Activated CD8-positive, alpha-beta memory T cell treated with anti-CD3 and anti-CD28 coated beads, Interleukin-2, amount 10 ng/mL, durations not matched to agents 7 days and 5 days (primary cell): ENCODE measurements at places on chromosomes 7 and 10. TPM values are rescaled to one million over a fixed set of nuclear protein-coding genes. Genes with fewer than 3 reads are reported as not detected.
A peak's percentile ranks its signal among the peaks of the same experiment; 100 is the strongest.

DNA sequence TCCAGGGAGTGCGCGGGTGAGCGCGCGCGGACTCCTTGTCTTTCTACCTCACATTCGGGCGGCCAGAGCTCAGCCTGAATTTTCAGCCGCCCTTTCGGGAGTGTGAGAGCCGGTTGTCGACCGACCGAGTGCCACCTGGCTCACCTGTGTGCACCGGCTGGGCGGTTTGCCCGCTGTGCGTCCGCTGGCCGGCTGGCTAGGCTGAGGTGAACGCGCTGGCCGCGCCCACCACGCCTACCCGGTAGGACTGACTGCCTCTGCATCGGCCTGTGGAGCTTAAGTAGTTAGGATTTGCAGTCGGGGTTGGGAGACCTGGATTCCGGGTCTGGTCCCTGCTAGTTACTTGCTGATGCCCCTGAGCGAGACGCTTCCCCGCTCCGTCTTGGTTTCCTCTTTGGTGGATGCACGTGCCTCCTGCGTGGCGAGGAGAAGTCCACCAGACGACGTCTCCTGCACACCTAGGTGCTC is 553 bp downstream of the TSPAN15 start:
- DNase-seq: no peak

GRCh38 chr7:31087351-31087750 is 35.2 kb downstream of the ADCYAP1R1 start:
- no peak for DNase-seq

DNA sequence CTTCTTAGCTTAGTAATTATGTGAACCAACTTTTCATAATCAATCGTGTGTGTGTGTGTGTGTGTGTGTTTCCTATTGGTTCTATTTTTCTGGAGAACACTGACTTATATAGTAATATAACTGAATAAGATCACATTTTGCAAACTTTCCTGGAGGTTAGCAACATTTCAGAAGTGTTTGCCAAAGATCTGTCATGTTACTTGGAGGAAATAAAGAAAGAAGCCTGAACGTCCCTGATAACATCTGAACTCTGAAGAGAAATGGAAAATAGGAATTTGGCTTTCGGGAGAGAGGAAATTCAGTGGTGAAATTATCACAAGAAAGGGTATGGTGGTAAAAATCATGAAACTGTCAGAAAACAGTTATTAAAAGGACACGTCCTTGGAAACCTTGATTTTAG is 984.4 kb upstream of the AUTS2 start:
- DNase-seq: no peak

DNA sequence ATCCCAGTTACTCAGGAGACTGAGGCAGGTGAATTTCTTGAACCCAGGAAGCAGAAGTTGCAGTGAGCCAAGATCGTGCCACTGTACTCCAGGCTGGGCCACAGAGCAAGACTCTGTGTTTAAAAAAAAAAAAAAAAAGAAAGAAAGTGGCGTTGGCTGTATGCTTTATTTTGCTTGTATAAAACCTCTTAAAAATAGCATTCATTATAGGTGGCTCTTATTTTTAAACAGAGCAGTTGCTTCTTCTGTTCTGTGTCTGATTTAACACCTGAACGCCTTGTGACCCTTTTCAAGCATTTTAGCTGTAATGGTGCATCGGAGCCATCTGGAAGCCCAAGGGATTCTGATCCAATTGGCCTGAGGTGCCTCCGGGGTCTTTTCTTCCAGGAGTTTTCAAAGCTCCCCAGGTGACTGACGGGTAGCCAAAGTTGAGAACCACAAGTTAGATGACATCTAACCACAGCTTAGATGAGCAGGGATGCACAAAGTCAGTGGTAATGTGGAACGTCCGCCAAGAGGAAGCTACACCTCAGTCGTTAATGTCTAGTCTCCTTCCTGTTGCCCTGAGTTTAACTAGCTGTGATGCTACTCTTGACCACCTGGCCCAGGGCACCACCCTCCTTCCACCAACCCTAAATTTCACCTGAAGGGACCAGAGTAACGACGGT is 274.6 kb upstream of the KLF6 start:
- DNase-seq: peak; percentile 63

DNA sequence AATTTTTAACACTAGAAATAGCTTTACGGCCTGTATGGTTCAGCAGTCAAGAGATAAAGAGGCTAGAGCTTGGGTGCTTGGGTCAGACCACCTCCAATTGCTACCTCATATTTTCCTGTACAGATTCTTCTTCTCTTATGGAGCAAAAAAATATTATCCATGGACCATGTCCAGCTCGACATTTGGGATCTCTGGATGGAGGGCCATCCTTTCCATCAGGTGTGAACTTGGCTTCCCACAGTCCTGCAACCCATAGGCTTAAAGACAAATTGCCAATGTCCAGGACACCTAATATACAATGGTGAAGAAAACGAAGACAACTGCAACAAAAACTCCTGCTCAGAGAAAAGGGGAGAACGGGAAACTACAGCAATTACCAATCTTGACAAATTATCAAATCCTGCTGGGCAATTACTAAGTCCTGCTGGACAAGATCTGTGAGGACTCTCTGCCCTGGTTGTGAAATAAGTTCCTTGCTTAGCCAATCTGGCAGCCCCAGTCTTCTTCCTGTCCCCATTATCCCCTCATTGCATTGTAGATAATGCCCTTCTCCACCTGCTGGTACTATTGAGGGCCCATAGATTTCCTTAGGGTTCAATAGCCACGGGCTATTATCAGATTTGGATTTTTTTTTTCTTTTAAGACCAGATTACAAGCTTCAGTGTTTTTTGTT is 42.0 kb upstream of the BRAF start:
- DNase-seq: no peak

GRCh38 chr7:30921540-30922401 is 10.1 kb downstream of the AQP1 start:
- no peak for DNase-seq

- DNase-seq: no peak
Measured at GRCh38 chr7:80508440-80508839, 3.4 kb downstream of the GNAT3 start.

GRCh38 chr7:65746398-65746669 is 126.5 kb upstream of the VKORC1L1 start:
- no peak for DNase-seq

GRCh38 chr10:118698421-118698820 is 56.3 kb downstream of the CACUL1 start:
- peak; percentile 82 for DNase-seq

GRCh38 chr10:86535132-86535882 is 13.7 kb upstream of the WAPL start:
- no peak for DNase-seq

GRCh38 chr10:43958071-43958432 is 309.4 kb upstream of the ZNF32 start:
- peak; percentile 22 for DNase-seq

DNA sequence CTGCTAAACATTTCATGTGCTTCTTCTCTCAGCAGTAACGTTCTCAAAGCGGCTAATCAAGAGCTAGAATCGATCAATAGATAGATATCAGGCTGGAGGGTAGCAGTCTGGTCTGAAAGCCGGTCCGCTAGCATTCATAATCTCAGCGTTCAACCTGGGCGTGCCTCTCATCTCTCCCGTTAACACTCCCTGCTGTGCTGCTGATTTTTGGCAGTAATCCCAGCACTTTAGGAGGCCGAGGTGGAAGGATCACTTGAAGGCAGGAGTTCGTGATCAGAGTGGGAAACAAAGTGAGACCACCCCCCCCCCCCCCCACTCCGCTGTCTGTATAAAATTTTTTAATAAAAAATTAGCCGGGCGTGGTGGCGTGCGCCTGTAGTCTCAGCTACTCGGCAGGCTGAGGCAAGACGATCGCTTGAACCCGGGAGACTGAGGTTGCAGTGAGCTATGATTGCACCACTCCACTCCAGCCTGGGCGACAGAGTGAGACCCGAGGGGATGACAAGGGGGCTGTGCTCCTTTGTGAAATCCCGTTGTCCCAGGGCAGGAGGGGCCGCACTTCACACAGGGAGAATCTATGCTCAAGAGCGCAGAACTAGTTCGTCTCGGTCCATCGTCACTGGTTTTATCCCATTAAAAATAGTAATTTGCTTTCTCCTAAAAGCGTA is 624 bp upstream of the CEP55 start:
- peak; percentile 47 for DNase-seq

DNA sequence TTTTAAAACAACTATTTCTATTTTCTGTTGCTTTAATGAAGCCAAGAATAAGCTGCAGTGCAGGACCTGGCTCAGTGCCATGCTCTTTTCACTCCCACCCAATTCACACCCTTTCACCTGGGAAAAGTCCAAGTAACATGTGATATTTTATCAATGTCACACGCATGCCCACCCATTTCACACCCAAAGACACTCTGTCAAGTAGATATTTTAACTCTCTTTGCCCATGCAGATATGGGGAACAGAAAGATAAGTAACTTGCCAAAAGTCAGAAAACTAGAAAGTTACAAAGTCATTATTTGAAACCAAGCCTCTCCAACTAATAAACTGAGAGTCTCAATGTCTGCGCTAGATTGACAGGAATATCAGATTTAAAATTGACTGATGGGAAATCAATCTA is 706.7 kb upstream of the PHF14 start:
- DNase-seq: no peak

GRCh38 chr10:3538656-3539531 is 246.1 kb downstream of the KLF6 start:
- no peak for DNase-seq

- DNase-seq: no peak
Measured at GRCh38 chr7:46352004-46352954, 431.2 kb upstream of the IGFBP3 start.

DNA sequence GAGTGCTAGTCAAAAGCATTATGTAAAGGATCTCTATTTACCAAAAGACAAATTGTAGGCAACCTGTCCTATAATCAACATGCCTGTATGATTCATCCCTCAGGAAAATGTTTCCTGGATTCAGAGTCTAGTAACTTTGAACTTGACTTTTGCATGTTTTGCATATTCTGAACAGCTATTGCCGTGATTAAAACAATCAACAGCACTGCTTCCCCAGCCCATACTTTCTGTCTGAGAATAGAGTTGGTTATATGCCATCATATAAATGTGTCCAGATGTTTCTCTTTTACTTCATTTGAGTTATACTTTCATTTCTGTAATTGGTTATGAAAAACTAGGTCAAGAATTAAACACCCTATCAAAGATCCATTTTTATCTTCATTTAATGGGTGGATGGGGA is 83.5 kb downstream of the ZMYND11 start:
- DNase-seq: no peak

- no peak for DNase-seq
Measured at GRCh38 chr10:60283397-60283796, 106.3 kb downstream of the ANK3 start.

DNA sequence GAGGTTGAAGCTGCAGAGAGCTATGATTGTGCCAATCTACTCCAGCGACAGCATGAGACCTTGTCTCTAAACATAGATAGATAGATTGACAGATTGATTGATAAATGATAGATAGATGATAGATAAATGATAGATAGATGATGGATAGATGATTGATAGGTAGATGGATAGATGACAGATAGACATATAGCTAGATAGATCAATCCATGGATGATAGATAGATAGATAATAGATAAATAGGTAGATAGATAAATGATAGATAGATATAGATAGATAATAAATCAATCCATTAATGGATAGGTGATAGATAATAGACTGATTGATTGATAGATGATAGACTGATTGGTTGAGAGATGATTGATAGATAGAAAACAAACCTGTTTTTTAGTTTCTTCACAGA is 349.6 kb downstream of the PAXIP1 start:
- no peak for DNase-seq

DNA sequence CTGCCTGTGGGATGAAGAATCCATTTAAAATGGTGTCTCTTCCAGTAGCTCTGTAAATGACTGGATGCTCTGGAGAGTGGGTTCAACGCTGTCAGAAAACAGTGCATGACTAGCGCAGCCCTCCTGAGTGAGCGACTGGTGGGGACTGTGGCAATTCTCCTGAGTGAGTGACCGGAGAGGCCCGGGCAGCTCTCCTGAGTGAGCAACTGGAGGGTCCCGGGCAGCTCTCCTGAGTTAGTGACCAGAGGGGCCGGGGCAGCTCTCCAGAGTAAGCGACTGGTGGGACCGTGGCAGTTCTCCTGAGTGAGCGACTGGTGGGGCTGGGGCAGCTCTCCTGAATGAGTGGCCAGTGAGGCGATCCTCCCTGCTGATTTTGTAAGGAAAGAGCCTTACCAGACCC is 85.5 kb downstream of the WDR37 start:
- DNase-seq: peak; percentile 26

GRCh38 chr7:112448891-112449290 is 1.4 kb upstream of the IFRD1 start:
- no peak for DNase-seq

DNA sequence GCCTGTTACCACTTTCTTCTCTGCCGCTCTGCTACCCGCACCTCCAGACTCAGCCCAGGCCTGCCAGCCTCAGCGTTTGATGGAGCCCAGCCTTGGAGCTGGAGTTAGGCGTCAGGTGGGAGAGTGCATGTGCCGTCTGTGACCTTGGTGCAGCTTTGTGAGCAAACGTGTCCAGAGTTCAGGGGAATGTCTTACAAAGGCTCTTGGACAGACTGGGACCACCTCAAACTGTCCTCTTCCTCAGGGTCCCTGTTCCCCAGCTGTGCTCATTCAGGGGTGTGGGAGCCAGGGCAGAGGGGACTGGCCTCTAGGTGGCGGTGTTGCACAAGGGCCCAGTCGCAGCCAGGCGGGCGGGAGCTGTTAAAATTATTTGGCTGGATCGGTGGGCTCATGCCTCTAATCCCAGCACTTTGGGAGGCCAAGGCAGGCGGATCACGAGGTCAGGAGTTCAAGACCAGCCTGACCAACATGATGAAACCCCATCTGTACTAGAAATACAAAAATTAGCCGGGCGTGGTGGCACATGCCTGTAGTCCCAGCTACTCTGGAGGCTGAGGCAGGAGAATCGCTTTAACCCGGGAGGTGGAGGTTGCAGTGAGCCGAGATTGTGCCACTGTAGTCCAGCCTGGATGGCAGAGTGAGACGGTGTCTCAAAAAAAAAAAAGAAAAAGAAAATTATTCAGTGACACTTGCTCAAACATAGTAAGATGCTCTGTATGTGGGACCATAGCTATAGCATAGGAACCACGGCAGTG is 89.2 kb downstream of the ADCY1 start:
- peak; percentile 42 for DNase-seq

- no peak for DNase-seq
Measured at GRCh38 chr7:111718886-111719285, 156.6 kb upstream of the IMMP2L start.

GRCh38 chr7:158296798-158297104 is 290.9 kb downstream of the PTPRN2 start:
- DNase-seq: no peak

LOXL4 gene
- total RNA-seq: not detected

COX15 gene
- 42.1 TPM for total RNA-seq

MTERF1 gene
- 14.9 TPM for total RNA-seq

ALKBH4 gene
- total RNA-seq: 14.6 TPM

AKR1C2 gene
- total RNA-seq: not detected

HELLS gene
- total RNA-seq: 152 TPM

GSAP gene
- total RNA-seq: 3.5 TPM

XRCC2 gene
- 18.0 TPM for total RNA-seq

GPR85 gene
- total RNA-seq: not detected

ATG9B gene
- total RNA-seq: 3.4 TPM

FAM25A gene
- total RNA-seq: not detected

AQP1 gene
- 0.15 TPM for total RNA-seq

ZFAND2A gene
- 23.9 TPM for total RNA-seq

HPSE2 gene
- not detected for total RNA-seq

LRRN3 gene
- total RNA-seq: 82.3 TPM

NPY4R2 gene
- total RNA-seq: not detected

FRMPD2 gene
- total RNA-seq: not detected
